ENCODE measurements at places on chromosomes 4 and X.

DNA sequence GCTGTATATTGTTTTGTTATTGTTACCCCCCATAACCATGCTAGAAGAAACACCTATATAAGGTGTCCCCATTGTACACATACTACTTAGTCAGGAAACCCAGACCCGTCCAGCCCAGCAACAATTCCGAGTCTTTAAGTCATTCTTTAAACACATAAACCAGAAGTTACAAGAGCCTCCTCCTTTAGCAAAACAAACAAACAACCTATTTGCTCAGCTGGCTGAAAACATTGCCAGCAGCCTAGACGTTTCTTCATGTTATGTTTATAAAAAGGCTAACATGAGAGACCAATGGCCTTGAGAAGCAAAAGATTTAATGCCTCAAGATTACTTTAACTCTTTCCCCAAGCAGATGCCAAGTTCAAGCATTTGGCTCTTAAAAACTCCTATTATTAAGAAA lies 1.4 kb downstream of the ACOX3 start:
- no peak for DNase-seq

- no peak for DNase-seq
Measured at GRCh38 chr4:156344397-156344796, 390.7 kb upstream of the CTSO start.

DNA sequence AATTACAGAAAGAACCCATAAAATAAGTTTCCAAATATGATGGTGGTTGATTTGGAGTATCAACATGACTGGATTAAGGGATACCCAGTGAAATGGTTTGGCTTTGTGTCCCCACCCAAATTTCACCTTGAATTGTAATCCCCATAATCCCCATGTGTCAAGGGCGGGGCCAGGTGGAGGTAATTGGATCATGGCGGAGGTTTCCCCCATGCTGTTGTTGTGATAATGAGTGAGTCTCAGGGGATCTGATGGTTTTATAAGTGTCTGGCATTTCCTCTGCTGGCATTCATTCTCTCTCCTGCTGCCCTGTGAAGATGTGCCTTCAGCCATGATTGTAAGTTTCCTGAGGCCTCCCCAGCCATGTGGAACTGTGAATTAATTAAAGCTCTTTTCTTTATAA lies 39.1 kb downstream of the WDFY3 start:
- no peak for DNase-seq

DNA sequence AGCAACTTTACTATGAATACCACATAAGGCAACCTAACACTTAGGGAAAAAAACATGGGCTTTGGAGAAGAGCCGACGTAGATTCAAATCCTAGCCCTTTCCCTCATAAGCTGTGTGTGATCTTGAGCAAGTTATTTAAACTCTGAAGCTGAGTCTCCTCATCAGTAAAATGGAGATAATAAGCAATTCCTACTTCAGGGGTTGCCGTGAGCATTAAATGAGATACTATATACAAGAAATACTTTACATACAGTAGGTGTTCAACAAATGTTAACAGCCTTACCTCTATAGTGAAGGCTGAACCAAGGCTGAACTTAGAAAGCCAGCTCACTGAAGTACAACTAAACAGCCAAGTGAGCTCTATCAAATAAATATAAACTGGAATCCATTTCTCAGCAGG lies 146.2 kb upstream of the DKK2 start:
- no peak for DNase-seq

- no peak for DNase-seq
Measured at GRCh38 chr4:81769244-81769643, 297.5 kb upstream of the RASGEF1B start.

DNA sequence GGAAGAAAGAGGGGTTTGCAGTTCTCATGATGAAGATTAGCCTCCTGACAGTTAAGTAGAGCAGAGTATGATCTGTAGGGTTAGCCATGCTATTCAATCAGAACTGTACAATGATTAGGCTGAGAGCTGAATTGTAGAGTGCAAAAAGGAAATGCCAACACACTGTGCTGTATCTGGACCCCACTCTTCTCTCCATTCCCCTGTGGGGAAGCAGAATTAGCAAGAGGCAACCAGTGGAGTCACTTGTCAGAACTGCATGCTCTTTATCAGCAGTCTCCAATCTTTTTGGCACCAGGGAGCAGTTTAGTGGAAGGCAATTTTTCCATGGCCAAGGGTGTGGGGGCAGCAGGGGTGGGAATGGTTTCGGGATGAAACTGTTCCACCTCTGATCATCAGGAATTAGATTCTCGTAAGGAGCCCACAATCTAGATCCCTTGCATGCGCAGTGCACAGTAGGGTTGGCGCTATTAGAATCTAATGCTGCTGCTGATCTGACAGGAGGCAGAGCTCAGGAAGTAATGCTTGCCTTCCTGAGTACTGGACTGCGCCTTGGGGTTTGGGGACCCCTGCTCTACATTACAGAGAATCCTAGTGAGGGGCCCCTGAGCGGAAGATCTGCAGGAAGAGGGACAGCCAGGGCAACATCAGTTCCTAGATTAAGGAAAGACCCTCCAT lies 19.4 kb downstream of the TBC1D9 start:
- no peak for DNase-seq

GRCh38 chr4:102036016-102036415 lies 245.5 kb downstream of the BANK1 start:
- no peak for DNase-seq

GRCh38 chrX:69317721-69318120 lies 152.5 kb upstream of the PJA1 start:
- no peak for DNase-seq

DNA sequence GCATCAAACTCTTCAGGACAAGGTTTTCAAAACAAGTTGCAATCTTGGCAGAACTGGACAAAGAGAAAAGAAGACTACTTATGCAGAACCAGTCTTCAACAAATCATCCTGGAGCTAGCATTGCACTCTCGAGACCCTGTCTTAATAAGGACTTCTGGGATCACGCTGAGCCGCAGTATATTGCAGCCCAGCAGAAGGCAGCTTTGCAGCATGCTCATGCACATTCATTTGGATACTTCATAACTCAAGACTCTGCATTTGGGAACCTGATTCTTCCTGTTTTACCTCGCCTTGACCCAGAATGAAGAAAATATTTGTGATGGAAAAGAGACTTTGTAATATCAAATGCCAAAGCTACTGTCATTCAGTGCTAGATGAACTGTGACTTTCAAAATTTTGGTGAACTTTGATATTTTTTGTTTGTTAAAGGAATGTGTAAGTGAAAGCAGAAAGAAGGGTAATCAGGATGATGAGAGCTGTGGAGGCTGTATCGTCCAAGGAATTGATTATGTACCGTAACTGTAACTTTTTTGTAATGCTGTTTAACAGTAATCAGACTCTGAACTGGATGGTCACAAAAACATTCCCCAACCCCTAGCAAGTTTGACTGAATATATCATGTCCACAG lies 27.2 kb downstream of the HSPA4L start:
- DNase-seq: no peak

DNA sequence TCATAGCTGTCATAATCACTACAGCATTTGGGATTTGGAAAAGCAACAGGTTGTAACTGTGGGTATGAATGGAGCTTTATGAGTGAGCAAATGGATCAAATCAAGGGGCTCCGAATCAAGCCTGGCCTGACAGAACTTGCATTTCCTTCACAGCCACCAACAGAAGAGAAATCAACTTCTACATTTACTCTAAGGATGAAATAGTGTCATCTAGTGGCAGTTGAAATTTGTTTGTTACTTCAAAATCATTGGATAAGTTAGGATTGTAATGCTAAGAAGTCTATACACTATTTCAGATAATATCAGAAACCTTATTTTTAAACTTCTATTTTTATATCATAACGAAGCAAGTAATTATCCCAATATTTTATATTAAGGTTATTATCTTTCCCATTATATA lies 10.7 kb upstream of the WDR17 start:
- DNase-seq: no peak

DNA sequence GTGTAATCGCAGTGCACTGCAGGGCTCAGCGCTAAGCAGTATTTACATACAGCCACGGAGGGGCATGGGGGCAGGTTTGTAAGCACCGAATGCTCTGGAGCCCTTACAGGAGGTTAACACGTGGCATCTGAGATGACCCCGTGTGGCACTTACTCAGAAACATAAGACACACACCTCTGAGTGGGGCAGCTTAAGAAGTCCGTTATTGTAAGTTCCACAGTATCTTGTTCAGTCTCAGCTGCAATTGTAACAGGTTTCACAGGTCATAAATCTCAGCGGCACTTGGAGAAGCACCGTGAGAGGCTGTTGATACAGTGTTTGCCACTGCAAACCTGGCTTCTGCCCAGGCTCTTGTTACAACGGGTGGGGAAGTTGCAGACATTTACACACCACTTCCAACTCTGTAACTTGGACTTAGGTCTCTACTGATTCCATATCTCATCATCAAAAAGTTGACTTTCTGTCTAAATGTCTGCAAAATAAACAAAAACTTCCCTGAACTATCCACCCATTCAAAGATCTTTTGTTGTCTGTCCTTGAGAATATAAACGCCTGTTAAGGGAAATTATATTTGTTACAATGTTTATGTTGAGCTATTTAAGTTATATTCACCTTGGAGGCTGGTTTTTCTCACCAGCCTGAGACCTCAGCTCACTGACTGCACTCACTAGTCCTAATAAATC lies 10.3 kb downstream of the CPLX1 start:
- no peak for DNase-seq

GRCh38 chr4:61425315-61425714 lies 225.2 kb downstream of the ADGRL3 start:
- no peak for DNase-seq

DNA sequence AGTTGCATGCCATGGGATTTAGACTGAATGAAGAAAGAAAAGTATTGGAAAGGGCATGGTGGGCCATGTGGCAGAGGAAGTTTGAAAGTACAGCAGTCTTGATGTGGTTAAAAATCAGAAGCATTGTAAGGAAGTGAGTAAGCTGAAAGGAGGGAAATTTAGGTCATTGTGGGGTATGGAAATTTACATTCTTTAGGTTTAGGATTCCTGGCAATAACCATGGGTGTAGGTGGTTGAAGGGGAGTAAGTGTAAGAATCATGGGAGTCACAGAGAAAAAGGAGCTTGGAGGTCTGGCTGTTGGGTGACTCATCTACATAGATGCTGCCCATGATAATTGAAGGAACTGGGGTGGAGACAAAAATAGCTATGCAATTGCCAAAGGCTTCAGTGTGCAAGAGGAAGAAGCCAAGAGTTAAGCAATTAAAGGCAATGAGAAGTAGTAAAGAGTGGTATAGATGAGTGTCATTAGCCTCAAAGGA lies 243.8 kb upstream of the LDB2 start:
- DNase-seq: no peak

- DNase-seq: no peak
Measured at GRCh38 chr4:182367153-182367552, 124.0 kb downstream of the TENM3 start.

DNA sequence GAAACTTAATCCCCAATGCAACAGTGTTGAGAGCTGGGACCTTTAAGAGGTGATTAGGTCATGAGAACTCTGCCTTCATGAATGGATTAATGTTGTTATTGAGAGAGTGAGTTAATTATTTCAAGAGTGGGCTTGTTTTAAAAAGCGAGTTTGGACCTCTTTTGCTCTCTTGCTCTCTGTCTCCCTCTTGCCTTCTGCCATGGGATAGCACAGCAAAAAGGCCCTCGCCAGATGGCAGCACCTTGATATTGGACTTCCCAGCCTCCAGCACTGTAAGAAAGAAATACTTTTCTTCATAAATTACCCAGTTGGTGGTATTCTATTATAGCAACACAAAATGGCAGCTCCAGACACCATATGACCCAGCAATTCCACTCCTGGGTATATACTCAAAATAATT lies 7.0 kb upstream of the ATP6AP2 start:
- peak; percentile 16 for DNase-seq

DNA sequence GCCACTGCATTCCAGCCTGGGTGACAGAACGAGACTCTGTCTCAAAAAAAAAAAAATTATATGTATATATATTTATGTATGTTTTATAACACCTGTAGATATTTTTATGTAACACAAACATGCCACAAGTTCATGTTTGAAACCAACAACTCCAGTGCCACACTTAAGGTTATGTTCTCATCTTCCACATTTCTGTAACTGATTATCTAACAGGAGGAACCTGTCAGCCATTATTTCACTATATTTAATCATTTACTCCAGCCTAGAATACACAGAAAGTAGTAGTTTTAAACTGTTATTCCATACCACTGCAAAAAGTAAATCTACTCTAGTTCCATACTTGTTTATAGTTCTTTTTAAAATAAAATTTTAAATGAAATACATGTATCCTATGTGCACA lies 32.3 kb downstream of the MCUB start:
- DNase-seq: no peak

- no peak for DNase-seq
Measured at GRCh38 chr4:113106108-113106507, 56.7 kb downstream of the ANK2 start.

GRCh38 chr4:98514741-98515469 lies 143.5 kb downstream of the TSPAN5 start:
- DNase-seq: no peak

GRCh38 chr4:140020457-140021361 lies 133.3 kb downstream of the MAML3 start:
- no peak for DNase-seq

- no peak for DNase-seq
Measured at GRCh38 chr4:107094332-107094731, 58.2 kb upstream of the DKK2 start.

DNA sequence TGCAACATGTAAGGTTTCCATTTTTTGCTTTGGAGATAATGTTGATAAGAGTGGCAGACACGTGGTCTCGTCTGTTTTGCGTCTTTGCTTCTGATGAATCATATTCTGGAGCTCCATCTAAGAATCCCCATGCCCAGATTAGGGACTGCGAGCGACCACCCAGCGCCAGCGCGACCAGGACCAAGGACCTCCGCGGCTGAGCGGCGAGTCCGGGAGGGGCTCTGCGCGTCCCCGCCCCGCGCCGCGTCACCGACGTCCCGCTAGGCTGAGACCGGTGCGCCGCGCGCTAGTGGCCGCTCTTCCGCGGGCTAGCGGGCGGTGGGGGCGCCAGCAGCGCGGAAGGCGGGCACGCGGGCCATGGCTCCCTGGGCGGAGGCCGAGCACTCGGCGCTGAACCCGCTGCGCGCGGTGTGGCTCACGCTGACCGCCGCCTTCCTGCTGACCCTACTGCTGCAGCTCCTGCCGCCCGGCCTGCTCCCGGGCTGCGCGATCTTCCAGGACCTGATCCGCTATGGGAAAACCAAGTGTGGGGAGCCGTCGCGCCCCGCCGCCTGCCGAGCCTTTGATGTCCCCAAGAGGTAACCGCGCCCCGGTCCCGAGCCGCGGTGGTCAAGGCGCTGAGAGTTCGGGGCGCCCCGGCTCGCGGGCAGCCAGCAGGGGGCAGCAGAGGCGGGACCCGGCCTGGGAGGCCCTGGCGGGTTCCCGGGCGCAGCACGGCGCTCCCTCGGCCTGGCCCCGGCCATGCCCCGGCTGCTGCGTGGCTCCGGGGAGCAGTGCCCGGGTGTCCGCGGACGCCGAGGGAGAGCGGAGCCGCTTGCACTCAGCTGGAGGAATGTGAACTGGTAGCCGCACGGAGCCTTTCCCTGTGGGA lies at the start of gene SRD5A3:
Gene SRD5A3 (plus strand): TSS at position 263 of the 871 bp plus-strand sequence. CDS start 95 bp downstream, at position 358.
- peak; percentile 83 for DNase-seq

DNA sequence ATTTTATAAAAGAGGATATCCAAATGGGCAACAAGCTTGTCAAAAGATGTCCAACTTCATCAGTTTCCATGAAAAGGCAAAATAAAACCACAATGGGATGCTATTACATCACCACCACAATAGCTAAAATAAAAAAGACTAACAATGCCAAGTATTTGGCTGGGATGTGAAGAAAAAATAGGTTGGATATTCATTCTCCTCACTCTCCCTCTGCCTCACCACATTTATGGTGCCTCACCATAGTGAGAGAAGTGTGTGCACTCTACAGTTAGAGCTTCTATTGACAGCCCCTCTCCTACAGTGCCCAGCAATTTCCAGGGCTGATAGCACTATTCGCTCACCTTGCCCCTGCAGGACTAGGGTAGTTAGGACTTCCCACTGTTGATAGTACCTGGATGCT lies 25.5 kb downstream of the VEGFC start:
- DNase-seq: no peak
